ENCODE measurements at places on chromosomes 2 and 18.
A peak's percentile ranks its signal among the peaks of the same experiment; 100 is the strongest.

- DNase-seq = no peak
These were observed 154.6 kb upstream of the CTAGE1 start for GRCh38 chr18:22572341-22572740.

DNA sequence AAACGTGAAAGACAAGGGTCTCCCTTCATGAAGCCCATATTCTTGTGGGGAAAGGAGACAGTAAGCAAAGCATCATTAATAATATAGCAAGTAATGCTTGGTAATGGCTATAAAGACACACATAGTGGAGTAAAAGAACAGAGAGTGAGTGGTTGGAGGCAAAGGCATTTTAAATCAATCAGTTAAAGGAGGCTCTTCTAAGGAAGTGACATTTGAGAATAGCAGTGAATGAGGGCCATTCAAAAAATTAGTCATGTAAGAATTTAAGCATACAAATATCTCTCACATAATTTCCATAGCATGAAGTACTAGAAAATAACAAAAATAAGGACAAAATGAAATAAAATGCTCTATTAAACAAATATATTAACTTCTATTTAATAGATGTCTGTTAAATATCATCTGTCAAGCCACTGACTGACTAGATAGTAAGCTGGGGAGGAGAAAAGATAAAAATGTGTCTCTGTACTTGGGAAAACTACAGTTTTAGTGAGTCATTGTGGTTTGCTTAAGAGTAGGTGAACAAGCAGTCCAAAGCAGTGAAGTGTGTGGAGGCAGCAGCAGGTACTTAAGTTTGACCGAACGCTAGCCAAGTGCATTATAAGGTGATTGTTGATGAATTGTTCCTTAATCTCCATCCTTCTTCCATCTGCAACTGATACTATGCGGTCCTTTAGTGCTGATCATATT, 160.1 kb downstream of the PARD3B start:
- DNase-seq = no peak

DNA sequence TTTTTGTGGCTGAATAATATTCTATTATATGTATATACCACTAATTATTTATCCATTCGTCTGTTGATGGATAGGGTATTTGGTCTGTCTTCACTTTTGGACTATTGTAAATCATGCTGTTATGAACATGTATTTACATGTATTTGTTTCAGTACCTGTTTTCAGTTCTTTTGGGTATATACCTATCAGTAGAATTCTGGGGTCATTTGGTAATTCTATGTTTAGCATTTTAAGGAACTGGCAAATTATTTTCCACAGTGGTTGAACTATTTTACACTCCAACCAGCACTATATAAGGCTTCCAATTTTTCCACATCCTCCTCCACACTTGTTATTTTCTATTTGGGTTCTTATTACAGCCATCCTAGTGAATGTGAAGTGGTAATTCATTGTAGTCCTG, 12.4 kb upstream of the TANK start:
- no peak for DNase-seq

GRCh38 chr2:14363976-14364375, 268.5 kb upstream of the LRATD1 start:
- no peak for DNase-seq

DNA sequence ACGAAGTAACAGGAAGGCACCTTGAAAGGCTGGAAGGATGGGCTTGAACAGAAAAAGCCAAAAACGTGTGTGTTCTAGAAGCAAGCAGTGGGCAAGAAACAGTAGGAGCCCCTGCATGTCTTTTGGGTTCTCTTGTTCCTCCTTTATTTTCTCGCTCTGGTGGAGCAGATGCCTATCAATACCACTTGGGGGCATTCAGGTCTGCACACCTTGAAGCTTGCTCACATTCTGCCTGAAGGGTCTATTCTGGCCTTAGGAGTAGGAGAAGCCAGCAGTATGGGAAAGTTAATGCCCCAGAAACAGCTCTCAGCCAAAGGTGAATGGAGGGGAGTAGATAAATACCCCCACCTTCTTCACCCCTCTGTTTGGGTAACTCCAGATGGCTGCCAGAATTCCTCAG, 204.5 kb downstream of the TXNL1 start:
- DNase-seq = no peak

DNA sequence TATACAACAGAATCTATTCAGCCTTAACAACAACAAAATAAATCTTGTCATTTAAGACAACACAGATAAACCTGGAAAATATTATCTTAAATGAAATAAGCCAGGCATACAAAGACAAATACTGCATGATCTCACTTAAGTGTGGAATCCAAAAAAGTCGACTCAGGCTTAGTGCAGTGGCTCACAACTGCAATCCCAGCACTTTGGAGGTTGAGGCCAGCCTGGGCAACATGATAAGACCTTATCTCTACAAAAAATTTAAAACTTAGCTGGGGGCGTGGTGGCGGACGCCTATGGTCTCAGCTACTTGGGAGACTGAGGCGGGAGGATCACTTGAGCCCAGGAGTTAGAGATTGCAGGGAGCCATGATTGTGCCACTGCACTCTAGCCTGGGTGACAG, 75.2 kb upstream of the RNU4ATAC start:
- DNase-seq = no peak

DNA sequence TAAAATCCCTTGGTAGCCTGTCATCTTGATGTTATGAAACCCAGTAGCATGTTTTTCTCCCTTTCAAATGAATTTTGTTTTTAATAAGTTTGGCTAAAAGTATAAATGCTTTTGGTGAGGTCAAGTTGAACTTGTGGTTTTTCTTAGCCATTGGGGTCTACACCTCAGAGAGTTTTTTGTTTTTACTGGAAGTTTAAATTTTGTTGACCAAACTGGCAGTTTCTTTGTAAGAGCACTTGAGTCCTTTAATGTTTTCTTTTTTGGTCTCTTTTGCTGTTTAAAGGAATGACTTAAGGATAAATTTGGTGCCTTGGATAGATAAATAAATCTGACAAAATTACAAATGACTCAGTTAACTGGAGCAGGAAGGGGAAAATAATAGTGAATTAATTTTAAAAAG, 577.3 kb downstream of the SATB2 start:
- no peak for DNase-seq

DNA sequence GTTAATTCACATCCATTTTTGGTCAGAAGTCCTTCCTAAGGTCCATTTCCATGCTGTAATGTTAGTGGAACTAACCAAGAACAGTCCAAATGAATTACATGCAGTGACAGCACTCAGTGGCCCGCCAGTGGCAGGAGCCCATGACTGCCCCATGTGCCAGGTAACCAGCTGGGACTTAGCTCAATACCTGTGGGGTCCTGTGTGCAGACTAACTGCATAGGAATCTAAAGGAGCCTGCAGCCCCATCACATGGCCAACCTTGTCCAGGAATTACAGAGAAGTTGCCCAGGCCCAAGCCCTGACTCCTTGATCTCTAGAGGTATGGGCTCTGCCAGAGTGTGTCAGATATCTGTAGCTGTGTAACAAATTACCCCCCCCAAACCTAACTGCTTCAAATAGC, 35.4 kb upstream of the GPR17 start:
- DNase-seq = no peak

- no peak for DNase-seq
These were observed 179.0 kb downstream of the KLHL29 start for GRCh38 chr2:23563673-23564614.

DNA sequence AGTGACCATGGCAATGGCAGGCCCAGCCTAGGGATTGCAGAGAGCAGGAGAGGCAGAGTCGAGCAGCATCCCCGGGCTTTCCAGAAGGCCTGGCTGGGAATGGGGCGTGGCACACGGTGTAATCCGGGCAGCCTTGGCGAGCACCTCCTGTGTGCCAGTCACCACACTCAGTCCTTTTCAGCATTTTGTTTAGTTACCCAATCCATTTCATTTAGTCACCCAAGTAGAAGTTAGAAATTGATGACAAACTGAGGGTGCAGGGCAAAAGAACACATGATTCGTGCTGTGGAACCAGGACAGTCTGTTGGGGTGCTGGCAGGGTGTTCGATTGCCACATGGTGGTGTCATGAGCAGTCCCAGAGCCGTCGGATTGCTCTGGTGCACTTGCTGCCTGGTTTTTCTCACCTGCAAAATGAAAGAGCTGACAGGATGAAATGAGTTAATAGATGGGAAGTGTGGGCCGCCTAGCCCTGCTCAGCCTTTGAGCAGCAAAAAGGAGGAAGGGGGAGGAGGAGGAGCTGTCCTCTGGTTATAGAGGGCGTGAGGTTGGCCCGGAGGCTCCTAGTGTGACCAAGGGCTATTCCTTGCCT, 299.4 kb downstream of the AGAP1 start:
- DNase-seq = peak; percentile 45

- DNase-seq = no peak
These were observed 248.2 kb upstream of the RBMS1 start for GRCh38 chr2:160741815-160742214.

DNA sequence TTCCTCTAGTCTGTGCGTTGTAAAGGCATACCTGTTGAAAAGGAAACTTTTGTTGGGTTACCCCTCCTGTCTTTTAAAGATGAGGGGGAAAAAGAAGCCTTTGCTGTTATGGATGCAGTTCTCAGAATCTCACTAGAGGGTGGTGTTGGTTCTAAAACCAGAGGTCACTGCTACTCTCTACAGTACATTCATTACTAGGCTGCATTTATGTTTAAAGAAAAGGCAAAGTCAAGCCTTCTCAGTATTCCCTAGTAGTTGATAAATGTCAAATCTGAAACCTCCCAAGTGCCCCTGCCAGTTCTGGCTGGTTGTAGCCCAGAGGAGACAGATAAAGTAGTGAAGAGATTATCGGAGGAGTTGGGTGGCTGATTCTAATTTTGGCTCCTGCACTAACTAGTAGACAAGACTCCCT, 1.4 kb upstream of the PLCL1 start:
- DNase-seq = peak; percentile 50

GRCh38 chr2:204078003-204078698, 141.6 kb downstream of the ICOS start:
- no peak for DNase-seq

DNA sequence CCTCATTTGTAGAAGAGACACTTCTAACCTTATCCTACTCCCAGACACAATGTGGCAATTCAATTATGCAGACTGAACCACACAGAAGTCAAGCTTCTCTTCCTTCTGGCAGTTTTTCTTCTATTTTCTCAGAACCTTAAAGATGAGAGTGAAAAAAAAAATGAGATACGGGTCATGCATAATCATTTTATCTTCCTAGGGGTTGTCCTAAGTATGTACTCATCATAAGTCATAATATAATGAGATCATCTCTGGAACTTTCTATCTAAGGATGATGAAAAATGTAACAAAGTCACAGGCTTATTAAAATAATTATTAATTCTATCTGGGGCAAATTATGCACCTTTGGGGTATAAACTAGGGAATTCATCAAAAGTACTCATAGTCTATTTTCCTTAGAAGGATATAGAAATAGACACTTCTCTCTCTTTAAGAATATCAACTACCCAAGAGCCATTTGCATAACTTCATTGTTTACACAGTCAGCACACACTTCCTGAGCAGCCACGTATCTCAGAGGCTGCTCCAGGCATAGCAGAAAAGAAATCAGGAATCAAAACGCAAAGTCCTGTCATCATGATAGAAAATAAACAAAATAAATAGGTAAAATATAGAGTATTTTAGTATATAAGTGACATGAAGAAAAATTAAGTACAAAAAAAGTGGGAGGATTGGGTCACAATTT, 345.9 kb upstream of the SPHKAP start:
- DNase-seq = no peak

GRCh38 chr2:147108548-147108947, 736.3 kb upstream of the ACVR2A start:
- DNase-seq = no peak

GRCh38 chr2:239392688-239393387, 8.0 kb downstream of the HDAC4 start:
- no peak for DNase-seq

- DNase-seq = peak; percentile 26
These were observed 64.6 kb downstream of the NEB start for GRCh38 chr2:151669585-151670081.

GRCh38 chr18:62744076-62744968, 29.0 kb downstream of the PHLPP1 start:
- no peak for DNase-seq

DNA sequence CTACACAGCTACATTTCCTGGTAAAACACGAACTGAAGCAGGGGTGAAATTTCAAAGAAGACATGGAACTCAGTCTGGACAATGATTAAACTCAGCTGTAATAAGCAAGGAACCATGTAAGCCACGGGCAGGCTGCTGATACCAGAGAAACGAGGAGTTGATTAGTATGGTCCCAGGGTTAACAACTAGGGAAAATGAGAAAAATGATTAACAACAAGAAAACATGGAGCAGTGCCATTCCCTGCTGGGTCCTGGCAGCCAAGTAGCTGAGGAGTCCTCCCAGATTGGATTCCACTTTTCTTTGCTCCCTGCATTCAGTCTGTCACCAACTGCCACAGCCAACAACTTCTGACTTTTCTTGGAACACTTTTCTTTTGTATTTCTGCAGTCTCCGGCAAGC, 517.0 kb upstream of the KLHL29 start:
- peak; percentile 2 for DNase-seq

GRCh38 chr18:38481576-38481975, 916.0 kb upstream of the CELF4 start:
- no peak for DNase-seq

DNA sequence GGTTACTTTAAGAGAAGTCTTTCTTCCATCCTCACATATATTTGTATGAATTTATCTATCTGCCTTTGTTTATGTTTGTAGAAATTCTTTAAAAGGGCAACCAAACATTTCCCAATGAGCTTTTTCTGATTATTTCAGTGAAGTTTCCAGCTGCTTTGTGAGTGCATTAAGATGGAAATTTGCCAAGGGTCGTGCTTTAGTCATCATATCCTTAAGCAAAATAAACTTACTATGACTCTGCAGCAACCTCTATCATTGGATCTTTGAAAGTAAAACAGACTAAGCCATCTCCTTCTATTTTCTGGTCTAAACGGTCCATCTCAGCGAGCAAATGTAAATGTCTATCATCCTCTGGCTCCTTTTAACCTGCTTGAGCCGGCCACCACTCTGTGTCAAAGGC, 489.3 kb downstream of the SOX11 start:
- no peak for DNase-seq

GRCh38 chr2:131115752-131116151, 10.6 kb downstream of the PLEKHB2 start:
- DNase-seq = no peak

DNA sequence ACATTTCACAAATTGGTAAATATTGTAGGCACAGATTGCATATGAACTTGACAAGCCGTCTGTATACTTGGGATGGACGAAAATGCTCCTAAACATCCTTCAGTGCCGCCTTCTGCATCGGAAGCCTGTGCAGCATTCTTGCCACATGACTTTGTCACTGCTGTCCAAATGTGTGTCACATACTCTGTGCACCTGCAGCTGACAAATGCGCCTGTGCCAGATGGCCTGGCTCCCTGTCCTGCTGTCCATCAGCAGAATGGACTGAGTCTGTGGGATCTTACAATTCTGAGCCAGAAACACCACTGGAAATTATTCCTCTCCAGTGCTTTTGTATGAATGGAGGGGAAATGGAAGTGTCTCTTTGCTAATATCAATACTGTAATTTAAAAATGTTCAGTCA, 89.9 kb downstream of the DCDC2C start:
- DNase-seq = no peak

- no peak for DNase-seq
These were observed 3.6 kb downstream of the FAM124B start for GRCh38 chr2:224398289-224398688.

All from cerebellum (tissue), 4 donors.